ENCODE measurements at places on chromosomes 7 and 10.

- no peak for DNase-seq
These were observed 194.9 kb downstream of the SUGCT start for GRCh38 chr7:40329601-40330153.

DNA sequence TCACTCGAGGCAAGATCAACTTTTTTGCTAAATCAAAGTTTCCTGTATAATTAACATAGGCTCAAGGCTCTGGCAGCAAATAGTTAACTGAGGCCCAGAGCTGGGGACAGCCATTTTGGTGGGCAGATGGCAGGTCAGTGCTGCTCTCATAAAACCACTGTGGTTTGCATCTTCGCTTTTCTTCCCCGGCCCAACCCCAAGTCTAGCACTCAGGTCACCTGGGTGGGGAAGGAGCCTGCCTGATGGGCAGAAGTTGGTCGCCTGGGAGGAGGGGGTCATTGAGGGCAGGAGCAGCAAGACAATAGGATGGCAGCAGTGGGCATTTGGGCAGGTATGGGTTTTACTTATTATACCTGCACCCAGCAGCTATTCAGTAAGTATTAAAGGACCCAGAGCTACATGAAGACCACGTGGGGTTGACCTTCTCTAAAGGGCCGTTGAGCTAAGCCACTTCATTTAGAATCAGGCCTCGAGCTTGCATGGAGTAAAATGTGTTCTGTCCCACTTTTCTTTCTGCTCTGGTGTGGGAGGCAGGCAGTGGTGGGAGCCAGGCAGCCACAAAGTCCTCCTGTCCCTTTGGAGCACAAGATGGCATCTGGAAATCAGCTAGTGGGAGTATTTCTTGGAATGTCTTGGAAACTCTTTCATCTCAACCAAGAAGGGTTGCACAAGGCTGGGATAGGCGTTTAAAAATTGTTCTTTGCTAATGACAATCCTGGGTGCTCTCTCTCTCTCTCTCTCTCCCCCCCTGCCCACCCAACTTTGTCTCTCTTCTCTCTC lies 133.4 kb downstream of the SPAG6 start:
- no peak for DNase-seq

DNA sequence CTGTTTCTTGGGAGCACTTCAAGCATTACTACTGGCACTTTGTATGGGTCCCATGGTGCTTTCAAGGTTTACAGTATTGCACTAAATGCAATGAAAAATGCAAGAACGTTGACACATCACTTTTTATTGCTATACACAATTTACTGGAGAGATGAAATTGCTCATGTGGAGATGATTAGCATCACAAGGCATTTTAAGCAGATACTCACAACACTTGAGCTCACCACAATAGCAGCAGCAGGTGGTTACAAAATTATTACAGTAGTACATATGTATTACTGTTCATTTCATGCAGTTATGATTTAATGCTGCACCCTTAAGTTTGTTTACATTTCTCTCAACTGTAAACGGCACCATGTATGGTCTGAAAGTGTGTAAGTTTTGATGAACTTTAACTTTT lies 537.7 kb downstream of the GRM8 start:
- DNase-seq: no peak

DNA sequence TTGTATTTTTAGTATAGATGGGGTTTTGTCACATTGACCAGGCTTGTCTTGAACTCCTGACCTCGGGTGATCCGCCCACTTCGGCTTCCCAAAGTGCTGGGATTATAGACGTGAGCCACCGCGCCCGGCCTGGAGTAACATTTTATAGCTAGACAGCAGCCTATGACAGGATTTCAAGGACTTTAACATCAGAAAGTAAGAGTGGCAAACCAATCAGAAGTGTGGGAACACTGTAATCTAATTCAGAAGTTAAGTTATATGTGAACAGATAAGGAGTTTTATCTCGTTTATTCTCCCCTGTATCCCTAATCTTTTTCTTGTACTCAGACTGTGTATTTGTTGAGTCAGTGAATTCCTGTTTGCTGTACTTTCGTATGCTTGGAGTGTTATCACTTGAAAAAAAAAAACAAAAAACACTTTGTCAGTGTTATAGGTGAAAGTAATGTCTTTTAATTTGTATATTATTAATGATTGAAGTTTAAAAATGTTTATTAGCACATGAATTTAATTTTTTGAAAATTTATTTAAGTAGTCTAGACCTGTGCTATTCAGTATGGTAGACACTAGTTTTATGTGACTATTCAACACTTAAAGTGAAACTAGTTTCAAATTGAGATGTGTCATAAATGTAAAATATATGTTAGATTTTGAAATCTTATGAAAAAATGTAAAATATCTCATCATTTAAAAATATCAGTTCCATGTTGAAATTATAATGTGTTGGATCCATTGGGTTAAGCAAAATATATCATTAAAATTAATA lies 38.6 kb downstream of the RSBN1L start:
- DNase-seq: no peak

Measured in stimulated activated CD4-positive, alpha-beta T cell treated with anti-CD3 and anti-CD28 coated beads, Interleukin-15, amount 100 ng/mL, for 24 hours (primary cell).